ENCODE measurements at places on chromosomes 3 and 15. TPM values are rescaled to one million over a fixed set of nuclear protein-coding genes. Genes with fewer than 3 reads are reported as not detected.

GRCh38 chr3:33114622-33115023 lies 809 bp downstream of the CRTAP start:
- H3K36me3 ChIP-seq = no peaks in the 10 kb centered on the region
- H3K4me1 ChIP-seq = peaks cover 19% of the 10 kb centered on the region
- peak overlapping the region; percentile 59 for H3K27ac ChIP-seq
- peak overlapping the region; percentile 85 for H3K4me3 ChIP-seq
- H3K27me3 ChIP-seq = no peaks in the 10 kb centered on the region

The P2RY14 gene
- total RNA-seq = 0.84 TPM

DNA sequence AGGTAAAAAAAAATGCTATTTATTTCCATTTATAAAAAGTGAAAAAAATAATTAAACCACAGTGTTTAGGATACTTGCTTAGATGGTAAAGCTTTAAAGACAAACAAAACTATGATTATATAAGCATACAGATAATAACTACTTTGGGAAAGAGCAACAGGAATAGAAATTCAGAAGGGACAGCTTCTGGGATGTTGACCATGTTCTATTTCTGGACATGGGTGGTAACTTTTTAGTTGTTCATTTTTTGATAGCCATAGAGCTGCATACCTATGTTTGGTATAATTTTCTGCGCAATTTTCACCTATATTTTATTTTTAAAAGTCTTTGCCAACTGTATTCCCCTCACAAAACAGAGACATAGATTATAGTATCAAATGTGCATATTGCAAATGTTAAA lies 572.0 kb upstream of the NR2F2 start:
- H3K36me3 ChIP-seq = no peaks in the 10 kb centered on the region
- no peaks in the 10 kb centered on the region for H3K4me1 ChIP-seq
- H3K27me3 ChIP-seq = no peaks in the 10 kb centered on the region

The MESP2 gene
- not detected for total RNA-seq

GRCh38 chr3:23552506-23552905 lies 253.2 kb upstream of the UBE2E1 start:
- no peak overlapping the region for H3K27ac ChIP-seq
- no peak for DNase-seq
- no peaks in the 10 kb centered on the region for H3K4me1 ChIP-seq
- no peak overlapping the region for H3K4me3 ChIP-seq
- no peaks in the 10 kb centered on the region for H3K36me3 ChIP-seq
- no peaks in the 10 kb centered on the region for H3K27me3 ChIP-seq

The CFAP92 gene
- total RNA-seq = 0.13 TPM

The EIF4E3 gene
- 22.2 TPM for total RNA-seq

DNA sequence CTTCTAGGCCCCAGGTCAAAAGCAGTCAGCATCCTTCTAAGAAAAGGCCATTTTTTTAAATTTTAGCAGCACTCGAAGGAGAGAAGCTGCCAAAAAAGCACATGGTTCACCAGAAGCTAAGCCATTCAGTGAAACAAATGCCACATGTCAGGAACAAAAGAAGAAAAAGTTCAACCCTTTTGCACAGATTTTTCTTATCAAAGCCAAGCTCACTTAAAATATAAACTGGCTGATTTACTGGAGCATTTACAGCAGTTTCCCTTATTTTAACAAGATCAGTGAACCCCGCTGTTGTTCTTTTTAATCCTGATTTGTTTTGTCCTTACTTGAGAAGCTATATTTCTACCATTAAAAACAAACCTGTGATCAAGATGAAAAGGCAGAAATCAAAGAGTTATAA lies 46.5 kb upstream of the SYNPR start:
- no peaks in the 10 kb centered on the region for H3K4me1 ChIP-seq
- no peaks in the 10 kb centered on the region for H3K27me3 ChIP-seq
- no peak overlapping the region for H3K27ac ChIP-seq
- DNase-seq = no peak

The ROPN1 gene
- total RNA-seq = not detected

The MCF2L2 gene
- total RNA-seq = 3.5 TPM

DNA sequence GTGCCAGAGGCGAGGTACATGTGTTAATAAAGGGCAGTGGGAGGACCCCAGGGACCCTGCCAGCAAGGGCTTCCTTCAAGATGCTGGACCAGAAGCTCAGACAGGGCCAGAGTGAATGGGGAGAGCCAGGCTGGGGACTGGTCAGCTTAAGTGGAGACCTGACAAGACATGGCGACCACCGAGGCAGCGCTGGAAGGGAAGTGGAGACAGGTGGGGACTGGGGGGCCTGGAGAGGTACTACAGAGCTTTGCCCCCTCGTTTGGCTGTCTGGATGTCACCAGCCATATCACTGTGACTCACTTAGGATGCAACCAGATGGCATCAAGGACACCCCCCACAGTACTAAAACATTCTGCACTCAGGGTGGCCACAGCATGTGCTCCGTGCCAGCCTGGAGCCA lies 97.9 kb downstream of the ADCY5 start:
- no peak for DNase-seq
- H3K4me1 ChIP-seq = no peaks in the 10 kb centered on the region
- peaks cover 7% of the 10 kb centered on the region for H3K27me3 ChIP-seq
- no peaks in the 10 kb centered on the region for H3K36me3 ChIP-seq
- H3K4me3 ChIP-seq = no peak overlapping the region

GRCh38 chr3:171535133-171535532 lies 74.9 kb upstream of the TNIK start:
- no peaks in the 10 kb centered on the region for H3K27me3 ChIP-seq
- no peaks in the 10 kb centered on the region for H3K36me3 ChIP-seq
- no peak for DNase-seq
- no peak overlapping the region for H3K4me3 ChIP-seq
- H3K27ac ChIP-seq = no peak overlapping the region
